ENCODE measurements at places on chromosomes 3 and 15. TPM values are rescaled to one million over a fixed set of nuclear protein-coding genes. Genes with fewer than 3 reads are reported as not detected.

FBXL2 gene
- 12.3 TPM for total RNA-seq

DUOXA1 gene
- not detected for total RNA-seq

ZBED2 gene
- total RNA-seq, result not detected

GOLGA6L24 gene
- total RNA-seq, result not detected

SEMA3G gene
- not detected for total RNA-seq

CX3CR1 gene
- 0.15 TPM for total RNA-seq

UCN2 gene
- 1.9 TPM for total RNA-seq

CHRNB4 gene
- not detected for total RNA-seq

SV2B gene
- total RNA-seq, result not detected

MYZAP gene
- 0.17 TPM for total RNA-seq

SLC2A2 gene
- total RNA-seq, result not detected

ROPN1 gene
- not detected for total RNA-seq

XCR1 gene
- total RNA-seq, result not detected

ADAMTS7 gene
- total RNA-seq, result 5.0 TPM

ITGA11 gene
- total RNA-seq, result 1.0 TPM

TM6SF1 gene
- total RNA-seq, result 4.2 TPM

CPLX3 gene
- not detected for total RNA-seq

SERPINI2 gene
- not detected for total RNA-seq

LYZL4 gene
- not detected for total RNA-seq

KBTBD12 gene
- total RNA-seq, result not detected

PLA2G4D gene
- total RNA-seq, result not detected

EPB42 gene
- total RNA-seq, result not detected

MYRIP gene
- not detected for total RNA-seq

BNC1 gene
- 7.1 TPM for total RNA-seq

WDR72 gene
- under 0.01 TPM for total RNA-seq
